ENCODE measurements at places on chromosomes 16 and 17.

DNA sequence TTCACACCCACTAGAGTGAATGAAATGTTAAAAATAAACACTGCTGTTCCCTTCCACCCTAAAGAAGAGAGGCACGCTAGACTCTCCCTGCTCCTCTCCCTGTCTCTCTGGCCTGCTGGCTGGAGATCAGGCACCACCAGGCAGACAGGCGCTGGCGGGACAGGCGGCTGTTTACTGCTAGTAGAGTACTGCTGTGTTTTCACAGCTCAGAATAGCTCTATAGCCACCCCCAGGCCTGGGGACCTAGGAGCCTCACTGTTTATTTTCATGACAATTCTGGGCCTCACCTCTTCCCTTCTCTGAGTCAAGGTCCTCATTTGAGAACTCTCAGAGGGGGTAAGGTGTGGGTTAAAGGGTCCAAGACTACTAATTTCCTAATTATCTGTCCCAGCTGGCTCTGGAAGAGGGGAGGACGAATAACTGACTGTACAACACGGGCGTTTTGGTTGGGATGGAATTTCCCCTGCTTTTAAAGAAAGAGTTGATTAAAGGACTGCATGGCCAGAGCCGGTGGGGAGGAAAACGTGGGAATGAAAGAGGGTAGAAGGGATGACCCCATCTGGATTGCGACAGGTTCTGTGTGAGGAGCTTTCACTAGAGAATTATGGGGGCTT is 9.0 kb upstream of the G6PC1 start:
- no peak for DNase-seq

GRCh38 chr16:82857693-82858365 is 231.1 kb downstream of the CDH13 start:
- no peak for DNase-seq

DNA sequence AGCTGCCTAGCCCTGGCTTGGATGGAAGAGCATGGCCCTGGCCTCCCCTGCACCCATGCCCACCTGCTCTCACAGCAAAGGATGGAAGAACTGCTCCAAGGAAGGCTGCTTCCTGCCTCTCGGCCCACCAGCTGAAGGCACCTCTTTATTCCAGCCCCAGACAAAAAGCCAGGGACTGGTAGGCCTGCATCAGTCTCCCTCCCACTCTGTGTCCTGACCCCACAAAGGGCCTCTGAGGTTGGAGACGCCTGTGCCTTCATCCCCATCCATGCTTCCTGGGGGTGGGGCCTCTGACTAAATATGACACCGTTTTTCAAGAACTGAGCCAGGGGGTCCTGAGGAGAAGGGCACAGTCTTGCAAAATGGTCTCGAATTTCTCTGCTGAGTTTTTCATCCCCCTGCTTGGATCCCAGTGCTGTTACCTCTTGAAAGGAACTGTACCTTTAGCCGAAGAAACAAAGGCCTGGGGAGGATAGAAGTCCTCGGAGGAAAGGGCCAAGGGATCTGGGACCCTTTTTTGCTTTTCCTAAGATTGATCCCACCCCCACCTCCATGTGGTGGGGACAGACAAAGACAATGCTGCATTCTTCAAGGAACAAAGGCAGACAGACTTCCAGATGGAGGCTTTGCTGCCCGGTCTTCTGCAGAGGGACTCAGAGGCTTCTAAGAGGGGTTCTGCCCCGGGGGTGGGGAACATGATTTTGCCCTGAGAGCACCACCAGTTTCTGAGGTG is 5.2 kb downstream of the C17orf50 start:
- no peak for DNase-seq

GRCh38 chr17:49723423-49723822 is 15.7 kb upstream of the SLC35B1 start:
- no peak for DNase-seq

- DNase-seq = no peak
These were observed 17.6 kb downstream of the RCVRN start for GRCh38 chr17:9887508-9887907.
